ENCODE measurements at places on chromosomes 5 and 9. TPM values are rescaled to one million over a fixed set of nuclear protein-coding genes. Genes with fewer than 3 reads are reported as not detected.

RXRA gene
- total RNA-seq, result 40.0 TPM

BASP1 gene
- total RNA-seq, result 163 TPM

MIGA2 gene
- total RNA-seq, result 30.7 TPM

IL17B gene
- not detected for total RNA-seq

SLC34A1 gene
- total RNA-seq, result not detected

BTNL3 gene
- not detected for total RNA-seq

COL5A1 gene
- total RNA-seq, result 294 TPM

DRD1 gene
- total RNA-seq, result under 0.01 TPM

NR5A1 gene
- not detected for total RNA-seq

PDLIM4 gene
- 43.3 TPM for total RNA-seq

CMYA5 gene
- 11.2 TPM for total RNA-seq

DMGDH gene
- total RNA-seq, result 2.5 TPM

FABP6 gene
- not detected for total RNA-seq

CCNO gene
- not detected for total RNA-seq

ZDHHC11B gene
- 0.29 TPM for total RNA-seq

STC2 gene
- total RNA-seq, result 113 TPM

UAP1L1 gene
- total RNA-seq, result 34.7 TPM

ACOT12 gene
- 2.2 TPM for total RNA-seq

GRM6 gene
- not detected for total RNA-seq

PCDHB13 gene
- under 0.01 TPM for total RNA-seq

GSN gene
- 461 TPM for total RNA-seq

SYK gene
- total RNA-seq, result not detected

GFI1B gene
- total RNA-seq, result not detected

FSTL4 gene
- total RNA-seq, result 0.17 TPM

INVS gene
- 34.2 TPM for total RNA-seq

GARIN3 gene
- not detected for total RNA-seq

SCGB3A2 gene
- not detected for total RNA-seq

PCDHB11 gene
- not detected for total RNA-seq

C7 gene
- total RNA-seq, result 0.83 TPM

MORN5 gene
- total RNA-seq, result not detected

NR2F1-AS1 gene
- total RNA-seq, result 31.4 TPM

PRLR gene
- total RNA-seq, result 0.17 TPM

ANKRD34B gene
- total RNA-seq, result not detected

GPR151 gene
- not detected for total RNA-seq

SPINK7 gene
- not detected for total RNA-seq

GRXCR2 gene
- total RNA-seq, result not detected

PTPN3 gene
- total RNA-seq, result under 0.01 TPM

VLDLR gene
- 22.0 TPM for total RNA-seq

PCDHB4 gene
- 0.17 TPM for total RNA-seq

CFAP77 gene
- total RNA-seq, result not detected
